Putamen (tissue), 1 donor: ENCODE measurements at places on chromosomes 3 and 15.

- DNase-seq: no peak
These were observed 184.0 kb downstream of the MAGI1 start for GRCh38 chr3:65854606-65855304.

GRCh38 chr3:59133311-59133710 lies 83.5 kb upstream of the CFAP20DC start:
- DNase-seq: no peak

- DNase-seq: no peak
These were observed 345.3 kb downstream of the CHST2 start for GRCh38 chr3:143464850-143465249.

- no peak for DNase-seq
These were observed at the start of gene PLCD1 for GRCh38 chr3:38029400-38030125. PLCD1 (minus strand) TSS chr3:38029642; CDS start chr3:38029539, 103 bp downstream.

- no peak for DNase-seq
These were observed 49.4 kb downstream of the KLF15 start for GRCh38 chr3:126307591-126308393.

GRCh38 chr3:57951066-57951882 lies 56.9 kb upstream of the FLNB start:
- peak; percentile 41 for DNase-seq

- no peak for DNase-seq
These were observed 18.8 kb downstream of the ZXDC start for GRCh38 chr3:126456766-126457388.

DNA sequence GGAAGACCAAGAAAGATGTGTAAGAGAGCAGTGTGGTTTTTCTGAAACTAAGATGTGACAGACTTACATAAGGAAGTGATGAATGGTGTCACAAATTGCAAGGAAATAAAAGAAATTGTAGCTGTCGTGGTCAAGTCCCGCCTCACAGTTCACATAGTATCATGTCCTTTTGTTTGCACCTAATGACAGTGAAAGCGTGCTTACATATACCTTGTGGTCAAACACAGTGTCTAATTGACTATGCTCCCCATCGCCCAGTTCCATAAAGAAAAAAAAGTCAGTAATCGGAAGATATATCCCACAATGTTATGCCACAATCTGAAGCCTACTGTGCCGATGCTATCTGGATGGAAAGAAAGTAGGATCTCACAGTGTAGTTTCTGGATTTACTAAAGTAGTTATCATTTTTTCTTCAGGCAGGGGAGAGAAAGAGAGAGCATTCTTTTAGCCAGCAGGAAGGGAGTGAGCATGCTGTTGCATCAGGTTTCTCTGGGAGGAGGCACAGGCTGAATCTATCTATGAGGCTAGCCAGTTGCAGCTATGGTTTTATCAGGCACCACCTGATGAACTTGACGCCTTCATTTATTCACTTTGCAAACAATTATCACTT lies 9.8 kb upstream of the PLSCR1 start:
- DNase-seq: no peak

GRCh38 chr3:175410251-175410650 lies 551.1 kb downstream of the NAALADL2 start:
- DNase-seq: no peak

DNA sequence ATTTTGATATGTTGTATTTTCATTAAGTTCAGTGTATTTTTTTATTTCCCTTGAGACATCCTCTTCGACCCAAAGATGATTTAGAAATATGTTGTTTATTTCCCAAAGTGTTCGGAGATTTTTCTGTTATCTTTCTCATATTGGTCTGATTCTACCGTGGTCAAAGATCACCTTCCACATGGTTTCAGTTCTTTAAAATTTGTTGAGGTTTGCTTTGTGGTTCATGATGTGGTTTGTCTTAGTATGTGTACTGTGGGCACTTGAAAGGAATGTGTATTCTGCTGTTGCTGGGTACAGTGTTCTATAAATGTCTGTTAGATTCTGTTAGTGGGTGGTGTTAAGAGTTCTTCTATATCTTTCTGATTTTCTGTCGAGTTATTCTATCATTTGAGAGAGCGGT lies 103.4 kb upstream of the FHIT start:
- no peak for DNase-seq

GRCh38 chr15:79099692-79100091 lies 9.1 kb upstream of the RASGRF1 start:
- no peak for DNase-seq

- DNase-seq: no peak
These were observed 1354.1 kb upstream of the EPHA6 start for GRCh38 chr3:95460274-95460673.

DNA sequence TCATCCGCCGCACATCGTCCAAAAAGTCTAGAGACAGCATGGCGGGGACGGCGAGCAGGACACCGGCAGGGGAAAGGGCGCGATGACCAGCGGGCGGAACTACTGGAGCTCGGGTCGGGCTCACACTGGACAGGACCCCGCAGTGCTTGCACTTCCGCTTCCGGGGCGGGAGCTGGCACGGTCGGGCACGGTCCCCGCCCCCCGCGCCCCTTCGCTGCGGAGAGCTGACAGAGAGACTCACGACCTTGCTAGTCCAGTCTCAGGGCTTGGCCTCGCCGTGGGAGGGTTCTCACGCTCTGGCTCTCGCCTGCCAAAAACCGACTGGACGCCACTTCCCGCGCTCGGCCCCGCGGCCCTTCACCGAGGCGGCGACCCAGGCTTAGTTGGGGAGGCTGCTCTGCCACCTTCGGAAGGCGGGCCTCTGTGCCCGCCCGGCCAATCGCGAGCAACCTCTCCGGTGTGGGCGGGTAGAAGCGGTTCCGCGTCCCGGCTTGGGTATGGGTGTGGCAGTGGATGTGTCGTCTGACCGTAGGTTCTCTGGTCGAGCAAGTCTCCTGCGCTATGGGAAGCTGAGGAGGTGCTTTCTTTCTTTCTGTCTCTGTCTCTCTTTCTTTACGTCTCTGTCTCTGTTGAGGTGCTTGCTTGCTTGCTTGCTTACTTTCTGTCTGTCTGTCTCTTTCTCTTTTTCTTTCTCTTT lies at the start of gene SEC11A:
Gene SEC11A (minus strand): TSS at position 104 of the 697 bp plus-strand sequence. CDS start 64 bp downstream, at position 40.
- DNase-seq: peak; percentile 94
